ENCODE measurements at places on chromosomes 11 and 22. TPM values are rescaled to one million over a fixed set of nuclear protein-coding genes. Genes with fewer than 3 reads are reported as not detected.

DNA sequence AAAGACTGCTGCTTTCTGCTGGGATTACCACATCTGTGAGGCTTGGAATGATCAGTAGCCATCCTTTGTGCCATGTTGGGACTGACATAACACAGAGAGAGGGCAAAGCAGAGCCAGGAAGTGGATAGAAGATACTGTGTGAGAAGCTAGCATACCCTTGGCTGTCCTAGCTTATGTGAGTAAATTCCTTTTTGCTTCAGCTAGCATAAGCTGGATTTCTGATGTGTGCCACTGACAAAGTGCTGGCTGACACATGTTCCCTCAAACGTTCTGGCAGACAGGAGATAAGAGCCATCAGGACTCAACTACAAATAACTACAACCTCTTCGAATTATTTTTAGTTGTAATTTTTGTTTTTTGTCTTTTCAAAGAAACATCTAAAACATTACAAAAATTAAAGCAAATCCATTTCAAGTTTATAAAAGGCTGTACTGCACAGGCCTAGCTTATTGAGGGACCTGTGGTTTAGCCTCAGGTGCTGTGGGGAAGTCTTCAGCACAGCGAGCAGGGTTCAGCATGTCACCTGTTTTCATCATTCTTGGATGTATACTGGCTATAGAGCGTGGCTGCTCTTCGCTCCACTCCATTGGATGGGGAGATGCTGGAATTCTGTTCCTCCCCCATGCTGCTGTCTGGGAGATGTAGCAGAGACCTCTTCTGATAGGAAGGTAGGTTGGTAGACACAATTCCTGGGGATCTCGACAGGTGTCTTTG is 120.9 kb downstream of the SWAP70 start:
- H3K27me3 ChIP-seq: no peaks in the 10 kb centered on the region
- H3K4me3 ChIP-seq: no peak overlapping the region
- DNase-seq: no peak

- no peaks in the 10 kb centered on the region for H3K4me1 ChIP-seq
- DNase-seq: no peak
- H3K27me3 ChIP-seq: peaks cover 15% of the 10 kb centered on the region
- H3K36me3 ChIP-seq: no peaks in the 10 kb centered on the region
Observed at GRCh38 chr11:69705901-69706787, 2.3 kb upstream of the FGF19 start.

MS4A6E gene
- total RNA-seq: not detected

DNA sequence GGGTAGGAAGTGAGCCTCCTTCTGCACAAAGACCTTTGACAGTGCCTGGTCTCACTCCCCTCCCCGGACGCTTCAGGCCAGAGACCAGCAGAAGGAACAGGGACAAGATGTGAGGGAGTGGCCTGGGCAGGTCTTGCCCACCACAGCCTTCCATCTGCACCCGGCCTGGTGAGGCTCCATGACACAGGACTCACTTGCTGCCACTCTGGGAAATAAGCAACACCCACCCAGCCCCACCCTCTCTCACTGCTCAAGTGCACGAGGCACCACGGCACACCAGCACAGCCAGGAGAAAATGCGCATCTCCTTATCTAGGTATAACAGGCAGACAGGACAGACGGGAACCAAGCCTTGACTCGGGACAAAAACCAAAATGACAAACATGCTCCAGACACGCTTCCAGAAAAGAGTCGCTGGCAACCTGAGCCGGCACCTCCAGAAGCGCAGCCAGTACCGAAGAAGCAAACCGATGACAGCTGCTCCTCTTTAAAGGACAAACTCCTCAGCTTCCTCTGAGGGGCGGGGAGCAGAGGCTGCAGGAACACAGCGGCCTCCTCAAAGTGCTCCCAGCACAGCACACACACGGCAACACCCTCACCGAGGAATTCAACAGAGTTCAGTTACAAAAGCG is 41.7 kb downstream of the BRD1 start:
- no peaks in the 10 kb centered on the region for H3K27me3 ChIP-seq
- H3K27ac ChIP-seq: no peak overlapping the region
- DNase-seq: no peak

DNA sequence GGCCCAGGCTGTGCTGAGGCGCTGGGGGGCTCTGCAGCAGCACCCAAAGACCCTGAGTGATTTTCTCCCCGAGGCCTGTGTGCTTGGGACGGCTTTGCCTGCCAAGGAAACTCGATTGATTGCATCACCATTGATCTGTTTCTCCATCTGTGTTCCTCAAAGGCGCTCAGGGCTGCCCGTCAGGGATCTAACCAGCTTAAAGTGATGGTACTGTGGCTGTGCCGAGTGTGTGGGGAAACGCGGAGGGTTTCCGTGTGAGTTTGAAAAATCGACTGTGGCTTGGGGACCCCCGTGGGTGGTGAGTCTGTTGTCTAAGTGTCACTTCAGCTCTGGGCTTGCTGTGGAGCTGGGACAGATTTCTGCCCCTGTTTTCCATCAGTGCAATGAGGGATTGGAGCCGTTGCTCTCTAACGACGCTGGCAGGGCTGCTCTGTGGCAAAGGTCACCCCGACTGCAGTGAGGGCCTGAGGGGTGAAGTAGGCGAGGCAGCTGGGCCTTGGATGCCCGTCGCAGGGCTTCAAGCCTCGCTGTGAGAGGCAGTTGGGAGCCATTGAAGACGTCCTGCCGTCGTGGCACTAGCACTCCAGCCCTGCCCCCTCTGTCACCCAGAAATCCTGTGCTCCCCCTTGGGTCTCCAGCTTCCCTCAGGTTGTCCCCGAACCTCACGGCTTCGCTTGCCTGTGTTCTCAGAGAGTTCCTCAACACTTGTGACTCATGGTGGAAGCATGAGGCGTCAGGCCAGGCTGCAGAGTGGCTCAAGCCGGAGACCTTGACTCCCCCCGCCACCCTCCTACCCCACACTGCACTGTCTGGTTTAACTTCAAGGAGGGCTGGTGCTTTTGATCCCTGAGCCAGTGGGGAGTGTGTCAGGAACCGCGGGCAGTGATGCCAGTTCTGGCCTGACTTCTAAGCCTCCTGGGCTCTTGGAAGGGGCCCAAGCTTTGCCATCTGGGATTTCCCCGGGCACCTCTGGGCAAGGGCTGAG is 21.8 kb downstream of the CACNA1I start:
- H3K27me3 ChIP-seq: no peaks in the 10 kb centered on the region
- H3K27ac ChIP-seq: no peak overlapping the region
- no peak overlapping the region for H3K4me3 ChIP-seq
- no peaks in the 10 kb centered on the region for H3K36me3 ChIP-seq

GRCh38 chr22:25172153-25172552 is 27.5 kb upstream of the CRYBB3 start:
- H3K27ac ChIP-seq: no peak overlapping the region
- H3K36me3 ChIP-seq: peaks cover 39% of the 10 kb centered on the region
- peaks cover 4% of the 10 kb centered on the region for H3K4me1 ChIP-seq
- DNase-seq: peak; percentile 40

GRCh38 chr11:7597620-7598019 is 75.7 kb downstream of the CYB5R2 start:
- no peak overlapping the region for H3K27ac ChIP-seq
- DNase-seq: no peak
- no peaks in the 10 kb centered on the region for H3K27me3 ChIP-seq
- H3K4me1 ChIP-seq: no peaks in the 10 kb centered on the region

C11orf52 gene
- total RNA-seq: 1.4 TPM

- peak; percentile 84 for DNase-seq
- H3K27ac ChIP-seq: peak overlapping the region; percentile 94
- peaks cover 4% of the 10 kb centered on the region for H3K4me1 ChIP-seq
- no peaks in the 10 kb centered on the region for H3K36me3 ChIP-seq
- H3K27me3 ChIP-seq: no peaks in the 10 kb centered on the region
Observed at GRCh38 chr11:121655537-121656327, 203.0 kb upstream of the SORL1-AS1 start.

HEPN1 gene
- not detected for total RNA-seq

RBFOX2 gene
- total RNA-seq: 136 TPM

DNA sequence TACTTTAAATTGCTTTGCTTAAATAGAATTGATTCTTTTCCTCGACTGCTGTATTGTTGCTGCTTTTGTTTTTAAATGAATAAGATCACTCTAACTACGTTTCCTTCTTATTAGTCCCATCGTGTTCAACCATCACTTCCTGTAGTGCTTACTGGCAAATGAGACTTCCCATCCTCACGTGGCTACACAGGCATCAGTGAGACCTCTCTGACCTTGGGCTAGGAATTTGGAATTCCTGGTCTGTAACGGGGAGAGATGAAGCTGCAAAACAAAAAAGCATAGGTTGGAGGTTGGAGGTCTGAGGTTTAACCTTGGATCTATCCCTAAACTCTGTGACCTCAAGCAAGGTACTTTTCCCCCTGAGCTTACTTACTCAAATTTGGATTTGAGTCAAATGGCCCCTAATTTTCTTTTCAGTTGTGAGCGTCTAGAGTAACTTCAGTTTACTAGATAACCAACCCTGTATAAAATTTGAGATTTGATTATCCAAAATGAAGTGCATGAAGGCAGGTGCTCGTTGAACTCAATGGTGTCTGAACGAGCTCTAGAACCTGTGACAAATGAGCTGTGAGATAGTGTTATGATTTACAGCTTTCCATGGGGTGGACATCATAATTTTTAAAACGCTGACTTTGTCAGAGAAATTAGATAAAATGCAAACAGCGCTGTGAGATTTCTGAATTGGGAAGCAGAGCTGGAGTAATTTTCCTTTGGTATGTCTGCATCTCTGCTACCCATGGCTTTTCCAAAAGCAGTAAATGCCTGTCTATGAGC is 151.2 kb downstream of the DBX1 start:
- no peak overlapping the region for H3K27ac ChIP-seq
- no peaks in the 10 kb centered on the region for H3K36me3 ChIP-seq
- H3K27me3 ChIP-seq: no peaks in the 10 kb centered on the region
- H3K4me3 ChIP-seq: no peak overlapping the region

DNA sequence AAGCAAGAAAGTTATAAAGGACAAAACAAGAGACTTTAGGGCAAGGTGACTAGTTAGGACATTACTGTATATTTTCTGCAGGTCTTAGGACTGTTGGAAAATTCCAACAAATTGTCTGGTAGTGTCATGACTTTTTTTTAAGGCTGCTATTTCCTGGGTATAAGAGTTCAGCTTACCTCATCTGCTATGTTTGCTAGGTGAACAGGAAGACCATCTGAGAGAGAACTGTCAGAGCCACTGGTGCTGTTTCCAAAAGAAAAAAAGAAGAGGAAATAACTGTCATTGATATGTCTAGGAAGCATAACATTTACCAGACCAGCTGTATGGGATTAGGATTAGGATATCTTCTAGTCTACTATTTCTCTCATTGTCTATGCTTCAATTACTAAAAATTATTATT is 26.3 kb upstream of the MTCH2 start:
- H3K27ac ChIP-seq: no peak overlapping the region
- H3K4me1 ChIP-seq: peaks cover 14% of the 10 kb centered on the region
- no peaks in the 10 kb centered on the region for H3K27me3 ChIP-seq
- DNase-seq: no peak

DNA sequence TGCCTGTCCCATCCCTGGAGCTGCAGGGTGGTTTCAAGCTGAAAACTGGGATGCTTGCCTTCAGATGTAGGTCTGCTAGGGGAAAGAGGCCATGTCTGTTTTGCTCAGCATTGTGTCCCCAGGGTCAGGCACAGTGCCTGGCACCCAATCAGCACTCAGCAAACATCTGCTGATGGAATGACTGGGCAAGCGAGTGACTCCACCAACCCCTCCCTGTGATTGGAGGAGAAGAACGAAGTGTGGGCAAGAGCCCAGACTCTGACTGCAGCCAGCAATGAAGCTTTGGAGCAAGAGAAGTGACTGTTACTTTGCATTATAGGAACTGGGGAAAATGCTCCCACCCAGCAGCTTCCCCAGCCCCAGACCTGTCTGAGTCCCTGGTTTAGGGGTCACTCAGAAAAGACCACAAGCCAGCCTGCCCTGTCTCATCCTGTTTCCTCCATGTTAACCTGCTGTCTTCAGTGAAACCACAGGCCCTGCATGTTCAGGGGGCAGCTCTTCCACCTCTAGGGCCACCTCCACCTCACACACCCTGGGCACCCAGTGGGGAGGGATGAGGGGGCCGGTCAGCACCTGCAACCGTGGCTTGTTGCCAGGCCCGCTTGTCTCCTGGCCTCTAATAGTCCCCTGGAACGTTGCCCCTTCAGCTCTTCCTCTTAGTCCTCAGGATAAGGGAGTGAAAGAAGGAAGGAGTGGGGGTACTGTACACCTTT is 147.4 kb downstream of the TRIM29 start:
- no peaks in the 10 kb centered on the region for H3K4me1 ChIP-seq
- DNase-seq: no peak

IL17REL gene
- total RNA-seq: not detected

DNA sequence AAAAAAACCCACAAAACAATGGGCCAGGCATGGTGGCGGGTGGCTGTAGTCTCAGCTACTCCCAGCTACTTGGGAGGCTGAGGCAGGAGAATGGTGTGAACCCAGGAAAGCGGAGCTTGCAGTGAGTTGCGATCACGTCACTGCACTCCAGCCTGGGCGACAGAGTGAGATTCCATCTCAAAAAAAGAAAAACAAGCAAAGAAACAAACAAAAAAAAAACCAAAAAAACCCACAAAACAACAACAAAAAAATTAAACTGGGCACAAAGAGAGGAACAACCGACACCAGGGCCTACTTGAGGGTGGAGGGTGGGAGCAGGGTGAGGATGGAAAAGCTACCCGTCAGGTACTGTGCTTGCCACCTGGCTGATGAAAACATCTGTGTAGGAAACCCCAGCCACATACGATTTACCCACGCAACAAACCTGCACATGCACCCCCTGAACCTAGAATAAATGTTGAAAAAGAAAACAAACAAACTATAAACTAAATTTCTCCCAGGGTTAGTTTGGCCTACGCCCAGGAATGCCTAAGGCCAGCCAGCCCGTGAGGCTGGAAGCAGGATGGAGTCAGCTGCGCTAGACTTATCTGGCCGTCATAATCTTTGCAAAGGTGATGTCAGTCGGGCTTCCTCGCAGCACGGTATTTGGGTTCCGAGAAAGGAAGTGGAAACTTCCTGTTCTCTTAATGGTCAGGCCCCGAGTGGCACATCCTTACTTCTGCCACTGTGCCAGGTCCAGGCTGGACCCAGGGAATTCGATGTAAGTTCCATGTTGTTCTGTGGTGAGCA is 21.9 kb upstream of the CYB5R3 start:
- peak; percentile 55 for DNase-seq
- H3K36me3 ChIP-seq: no peaks in the 10 kb centered on the region
- H3K4me1 ChIP-seq: no peaks in the 10 kb centered on the region
- no peaks in the 10 kb centered on the region for H3K27me3 ChIP-seq

Data from SJCRH30 (cell line).